Anterior cingulate cortex (tissue), 58 donors: ENCODE measurements at places on chromosomes 16 and 17.
A peak's percentile ranks its signal among the peaks of the same experiment; 100 is the strongest.

DNA sequence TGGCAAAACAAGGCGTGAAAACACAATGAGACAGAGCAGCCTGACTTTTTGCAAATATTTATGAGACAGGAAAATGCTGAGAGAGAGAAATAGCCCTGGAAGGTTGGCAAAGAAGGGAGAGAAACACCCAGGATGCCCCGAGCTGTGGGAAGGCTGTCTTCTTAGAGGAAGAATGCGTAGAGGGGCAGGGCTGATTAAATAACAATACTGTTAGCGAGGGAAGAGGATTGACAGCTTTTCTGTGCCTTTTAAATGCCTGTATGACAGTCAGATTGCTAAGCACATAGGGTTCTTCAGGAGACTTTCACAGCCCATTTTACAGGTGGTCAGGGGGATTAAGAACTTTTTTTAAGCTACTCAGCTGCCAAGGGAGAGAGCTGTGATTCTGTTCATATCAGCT, 219.2 kb downstream of the SHISA9 start:
- DNase-seq = no peak

DNA sequence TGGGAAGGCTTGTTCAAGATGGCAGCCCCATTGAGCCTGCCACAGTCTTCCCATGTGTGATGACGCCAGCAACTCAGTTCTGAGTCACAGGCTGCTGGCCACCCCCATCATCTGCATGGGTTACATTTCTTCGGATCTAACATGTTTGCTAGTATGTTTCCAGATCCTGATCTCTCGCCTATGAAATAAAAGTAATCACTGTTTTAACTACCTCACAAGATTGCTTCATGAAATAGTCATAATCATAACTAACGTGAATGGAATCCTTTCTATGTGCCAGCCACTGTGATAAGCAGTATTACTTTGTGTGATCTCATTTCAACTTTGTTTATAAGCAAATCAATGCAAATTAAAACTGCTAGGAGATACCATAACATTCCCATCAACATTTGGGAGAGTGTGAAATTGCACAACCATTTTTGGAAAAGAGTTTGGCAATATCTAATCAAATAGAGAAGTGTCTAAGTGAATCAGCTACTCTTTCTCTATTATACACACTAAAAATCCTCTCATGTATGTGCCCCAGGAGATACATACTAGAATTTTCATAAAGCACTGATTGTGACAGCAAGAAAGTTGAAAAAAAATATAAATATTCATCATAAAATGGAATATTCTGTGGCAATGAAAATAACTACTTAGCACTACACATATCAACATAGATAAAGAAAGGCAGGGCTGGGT, 300.2 kb upstream of the IRX5 start:
- no peak for DNase-seq

DNA sequence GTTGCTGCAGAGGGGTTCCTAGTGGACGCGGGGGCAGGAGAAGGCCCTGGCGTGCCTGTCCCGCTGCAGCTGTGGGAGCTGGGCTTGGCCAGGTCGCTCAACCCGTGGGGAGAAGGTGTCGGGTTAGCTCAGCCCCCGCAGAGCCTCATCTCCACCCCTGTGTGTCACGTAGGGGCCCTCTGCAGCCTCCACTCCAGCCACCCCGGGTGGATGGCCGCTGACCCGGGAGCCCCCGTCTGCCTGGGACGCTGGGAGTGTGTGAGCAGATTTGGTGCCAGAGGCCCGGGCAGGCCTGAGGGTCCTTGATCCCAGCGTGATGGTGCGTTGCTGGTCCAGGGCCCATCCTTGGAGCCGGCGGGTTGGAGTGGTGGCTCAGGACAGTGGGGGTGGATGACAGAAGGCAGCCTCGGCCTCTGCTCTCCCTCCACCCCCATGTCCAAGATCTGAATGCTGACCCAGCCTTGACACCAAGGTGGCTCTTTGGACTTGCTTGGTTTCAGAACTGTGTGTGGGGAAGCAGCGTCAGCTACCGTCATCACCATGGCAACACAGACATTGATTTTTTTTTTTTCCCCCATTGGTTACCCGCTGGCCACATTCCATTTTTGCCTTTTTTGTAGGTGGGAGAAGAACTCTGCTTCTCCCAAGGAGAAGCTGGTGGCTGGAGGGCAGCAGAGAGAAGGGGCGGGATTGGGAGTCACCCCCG, 35.7 kb downstream of the BAIAP2 start:
- DNase-seq = no peak

DNA sequence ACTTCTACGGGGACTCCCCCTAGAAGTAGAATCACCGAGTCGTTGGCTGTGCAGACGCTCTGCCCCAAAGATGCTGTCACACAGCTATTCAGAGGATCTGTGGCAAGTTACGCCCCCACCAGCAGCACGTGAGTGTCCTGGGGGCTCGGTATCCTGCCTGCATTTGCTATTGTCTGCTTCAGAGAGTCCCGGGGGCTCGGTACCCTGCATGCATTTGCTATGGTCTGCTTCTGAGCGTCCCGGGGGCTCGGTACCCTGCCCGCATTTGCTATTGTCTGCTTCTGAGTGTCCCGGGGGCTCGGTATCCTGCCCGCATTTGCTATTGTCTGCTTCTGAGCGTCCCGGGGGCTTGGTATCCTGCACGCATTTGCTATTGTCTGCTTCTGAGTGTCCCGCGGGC, 23.8 kb upstream of the ZNF469 start:
- DNase-seq = no peak

- no peak for DNase-seq
These were observed 265.5 kb downstream of the KCNJ2 start for GRCh38 chr17:70434536-70435490.

- no peak for DNase-seq
These were observed 300.2 kb downstream of the IRF8 start for GRCh38 chr16:86199182-86199581.

GRCh38 chr17:79741751-79742588, 11.2 kb downstream of the ENPP7 start:
- peak; percentile 54 for DNase-seq

DNA sequence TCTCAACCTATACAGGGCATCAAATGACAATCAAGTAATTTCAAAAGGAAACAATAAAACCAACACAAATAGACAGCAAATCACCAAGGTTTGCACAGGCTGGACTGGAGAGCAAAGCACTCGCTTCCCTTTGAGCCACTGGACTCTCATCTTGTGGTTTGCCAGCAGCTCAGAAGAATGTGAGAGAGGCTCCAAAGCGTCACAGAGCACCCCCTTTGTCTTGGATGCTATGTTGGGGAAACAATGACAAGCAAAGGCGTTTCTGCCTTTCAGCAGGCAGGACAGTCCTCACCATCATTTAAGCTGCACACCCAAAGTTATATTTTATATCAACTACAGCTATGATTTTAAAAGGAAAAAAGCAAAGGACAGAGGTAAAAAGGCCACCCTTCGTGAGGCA, 13.2 kb downstream of the SLC6A4 start:
- DNase-seq = no peak

DNA sequence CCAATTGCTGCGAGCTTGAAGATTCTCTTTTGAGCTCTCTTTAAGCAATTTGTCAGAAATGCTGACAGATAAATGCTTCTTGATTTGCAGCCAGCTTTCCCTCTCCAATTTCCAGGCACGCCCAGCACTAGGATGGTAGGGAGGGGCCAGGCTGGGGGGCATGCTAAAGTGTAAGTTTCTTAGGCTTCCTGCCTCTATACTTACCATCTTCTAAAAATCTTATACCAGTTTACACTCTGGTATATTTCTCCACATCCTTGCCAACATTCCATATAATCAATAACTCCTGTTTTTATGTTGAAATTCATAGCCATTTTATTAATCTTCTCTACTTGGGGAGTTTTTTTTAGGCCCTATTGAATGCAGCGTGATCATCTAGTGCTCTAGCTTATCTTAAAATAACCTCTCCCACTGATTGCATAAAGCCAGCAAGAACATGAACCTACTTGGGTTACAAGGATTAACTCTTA, 17.5 kb downstream of the ACSF2 start:
- no peak for DNase-seq

- no peak for DNase-seq
These were observed 245 bp downstream of the TMEM256 start for GRCh38 chr17:7403727-7403976.

- DNase-seq = no peak
These were observed 286.6 kb upstream of the CCL2 start for GRCh38 chr17:33968350-33969044.

DNA sequence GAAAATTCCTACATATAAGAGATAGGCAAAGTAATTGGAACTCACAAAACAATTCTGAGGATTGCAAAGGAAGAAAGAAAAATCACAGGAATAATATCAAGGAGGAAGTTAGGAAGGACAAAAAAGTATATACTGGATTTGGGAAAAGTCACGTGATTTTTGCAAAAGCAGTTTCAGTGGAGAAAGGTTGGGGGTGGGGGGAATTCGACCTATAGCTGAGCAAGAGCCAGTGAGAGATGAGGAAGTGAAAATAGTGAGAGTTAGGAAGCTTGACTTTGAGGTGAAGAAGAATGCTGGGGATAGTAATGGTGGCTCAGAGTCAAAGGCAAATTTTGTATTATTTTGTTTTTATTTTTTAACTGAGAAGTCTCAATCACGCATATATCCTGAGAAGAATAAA, 438.0 kb upstream of the PMFBP1 start:
- DNase-seq = no peak

DNA sequence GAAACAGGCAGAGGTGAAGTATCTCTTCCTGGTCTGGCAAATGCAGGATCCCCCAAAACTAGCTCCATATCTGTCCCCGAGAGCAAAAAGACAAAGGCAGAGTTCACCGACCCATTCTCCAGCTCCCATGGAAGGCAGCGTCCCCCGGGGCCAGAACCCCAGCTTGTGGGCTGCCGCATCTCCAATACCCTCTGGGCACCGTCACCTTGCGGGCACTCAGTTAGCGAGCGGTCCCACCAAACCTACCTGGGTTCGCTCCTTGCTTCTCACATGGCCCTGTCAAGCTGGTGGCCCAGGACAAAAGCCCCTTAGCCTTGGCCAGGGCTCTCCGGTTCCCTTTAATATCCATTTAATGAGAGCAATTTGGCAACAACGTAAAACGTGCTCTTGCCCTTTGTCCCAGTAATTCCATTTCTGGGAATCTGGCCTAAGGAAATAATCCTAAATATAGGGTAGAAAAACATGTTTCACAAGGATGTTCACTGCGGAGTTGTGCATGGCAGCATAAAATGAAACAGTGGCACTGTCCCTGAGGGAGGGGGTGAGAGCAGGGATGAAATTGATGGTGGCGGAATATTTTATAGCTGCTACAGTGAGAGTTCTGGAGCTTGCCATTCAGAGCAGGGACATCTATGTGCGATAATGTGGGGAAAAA, 157.1 kb downstream of the CMIP start:
- DNase-seq = no peak

DNA sequence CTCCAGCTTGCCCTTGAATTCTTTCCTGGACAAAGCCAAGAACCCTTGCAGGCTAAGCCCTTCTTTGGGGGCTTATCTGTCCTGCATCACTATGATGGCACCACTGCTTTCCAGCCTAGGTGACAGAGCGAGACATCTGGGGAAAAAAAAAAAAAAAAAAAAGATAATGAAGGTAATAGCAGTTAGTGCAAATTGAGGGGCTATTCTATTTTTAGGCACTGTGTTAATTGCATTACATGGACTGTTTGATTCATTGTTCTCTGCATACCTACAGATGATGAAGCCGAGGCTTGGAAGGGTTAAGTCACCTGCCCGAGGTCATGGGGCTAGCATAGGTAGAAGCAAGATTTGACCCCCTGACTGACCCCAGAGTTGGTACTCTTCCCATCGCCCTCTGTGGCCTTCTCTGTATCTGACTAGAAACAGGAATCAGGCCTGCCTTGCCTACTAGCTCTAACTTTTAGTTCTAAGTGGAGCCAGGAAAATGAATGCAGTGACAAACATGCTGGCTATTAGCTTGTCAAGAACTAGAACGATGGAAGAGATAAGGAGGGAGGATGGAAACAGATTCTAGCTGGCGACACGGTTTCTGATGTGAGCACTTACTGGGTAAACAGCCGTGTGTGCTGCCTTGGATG, 312.1 kb downstream of the SNX29 start:
- DNase-seq = no peak

- no peak for DNase-seq
These were observed 79.8 kb downstream of the CMIP start for GRCh38 chr16:81524382-81524781.

DNA sequence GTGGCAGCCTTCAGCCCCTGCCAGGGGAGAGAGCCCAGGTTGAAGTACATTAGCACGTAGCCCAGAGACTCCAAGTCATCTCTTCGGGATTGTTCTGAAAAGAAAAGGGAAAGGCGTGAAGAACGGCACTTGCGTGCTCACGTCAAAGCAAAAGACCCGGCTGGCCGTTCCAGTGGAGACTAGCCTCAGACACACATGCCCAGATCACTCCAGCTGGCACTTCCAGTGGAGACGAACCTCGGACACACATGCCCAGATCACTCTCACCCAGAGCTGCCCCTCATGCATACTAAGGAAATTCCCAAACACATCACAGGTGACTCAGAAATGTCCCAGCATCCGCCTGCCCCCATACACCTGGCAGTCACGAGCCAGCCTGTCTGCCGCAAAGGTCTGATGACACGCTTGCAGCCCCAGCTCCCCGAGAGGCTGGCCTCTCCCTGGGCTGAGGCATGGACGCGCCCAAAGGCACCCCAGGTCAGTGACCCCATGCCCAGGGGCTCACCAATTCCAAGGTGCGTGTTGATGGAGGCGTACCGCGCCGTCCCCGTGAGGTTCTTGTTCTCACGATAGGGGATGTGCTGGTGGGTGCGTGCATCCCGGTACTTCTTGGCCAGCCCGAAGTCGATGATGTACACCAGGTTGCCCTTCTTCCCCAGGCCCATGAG, 20.9 kb downstream of the CSNK1D start:
- no peak for DNase-seq

DNA sequence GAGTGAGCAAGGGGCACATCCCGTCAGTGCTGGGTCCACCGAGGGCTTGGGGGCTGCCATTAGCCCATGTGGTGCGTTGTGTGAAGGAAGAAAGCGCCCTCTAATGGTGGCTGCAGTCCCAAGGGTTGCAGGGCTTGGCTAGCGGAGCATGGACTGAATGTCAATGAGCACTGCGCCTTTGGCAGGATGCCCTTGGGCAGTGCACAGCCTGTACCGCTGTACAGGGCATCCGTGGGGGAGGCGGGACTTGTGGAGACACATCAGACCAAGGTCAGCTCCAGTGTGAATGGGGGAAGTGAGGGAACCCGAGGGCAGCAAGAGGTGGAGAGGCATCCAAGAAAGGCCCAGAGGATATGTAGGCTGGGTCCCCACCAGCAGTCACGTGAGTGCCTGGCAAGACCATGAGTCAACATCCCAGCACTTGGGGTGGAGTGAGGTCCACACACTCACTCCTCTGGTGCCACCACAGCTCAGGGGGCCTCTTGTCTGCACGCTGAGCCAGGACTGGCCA, 75.5 kb upstream of the MED9 start:
- DNase-seq = no peak
